ENCODE measurements at places on chromosomes 11 and 22.

DNA sequence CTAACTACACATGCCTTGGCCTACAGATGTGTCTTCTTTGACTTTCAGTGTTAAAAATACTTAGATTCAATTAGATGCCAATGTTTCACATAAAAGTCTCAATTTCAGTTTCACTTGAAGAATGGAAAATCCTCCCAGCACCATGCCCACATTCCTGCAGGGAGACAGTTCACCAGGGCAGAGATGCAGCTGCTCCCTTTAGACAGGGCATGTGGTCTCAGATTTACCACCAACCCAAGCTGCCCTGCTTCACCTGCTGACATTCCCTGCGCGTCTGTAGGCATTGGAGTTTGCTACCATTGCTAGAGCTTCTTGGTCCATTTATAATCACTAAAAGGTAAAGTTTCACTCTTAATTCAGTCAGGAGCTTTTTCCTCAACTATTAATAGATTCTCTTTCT, 113.9 kb downstream of the ARFGAP2 start:
- no peak for DNase-seq

DNA sequence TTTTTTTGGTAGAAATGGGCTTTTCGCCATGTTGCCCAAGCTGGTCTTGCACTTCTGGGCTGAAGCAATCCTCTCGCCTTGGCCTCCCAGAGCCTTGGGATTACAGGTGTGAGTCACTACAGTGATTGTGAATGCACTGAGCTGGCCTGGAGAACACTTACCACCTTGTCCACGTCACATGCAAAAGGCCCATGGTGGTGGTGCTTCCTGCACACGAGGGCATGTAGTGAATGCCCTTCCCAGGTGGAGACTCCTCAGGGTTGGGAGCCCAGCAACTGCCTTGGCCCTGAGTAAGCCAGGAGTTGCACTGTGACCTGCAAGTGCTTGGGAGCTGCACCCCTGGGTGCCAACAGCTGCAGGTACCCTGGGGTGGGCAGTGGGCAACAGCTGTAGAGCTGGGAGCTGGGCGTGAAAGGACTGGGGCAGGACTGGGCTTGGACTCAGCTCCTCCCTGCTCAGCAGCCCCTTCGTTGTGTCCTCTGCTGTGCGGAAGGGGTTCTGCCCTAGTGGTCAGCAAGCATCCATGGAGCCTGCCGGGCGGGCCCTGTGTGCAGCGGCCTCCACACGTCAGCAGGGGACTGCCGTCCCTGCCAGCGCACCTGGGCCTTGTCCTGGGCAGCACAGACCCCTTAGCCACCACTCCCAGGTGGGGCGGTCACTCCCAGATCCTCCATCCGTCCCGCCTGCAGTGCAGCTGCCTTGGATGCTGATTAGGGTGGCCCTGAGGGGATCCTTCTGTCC, 9.3 kb upstream of the ADORA2A start:
- DNase-seq, result no peak

- DNase-seq, result peak; percentile 23
These were observed 42.2 kb upstream of the CYP2D6 start for GRCh38 chr22:42172773-42173172.

DNA sequence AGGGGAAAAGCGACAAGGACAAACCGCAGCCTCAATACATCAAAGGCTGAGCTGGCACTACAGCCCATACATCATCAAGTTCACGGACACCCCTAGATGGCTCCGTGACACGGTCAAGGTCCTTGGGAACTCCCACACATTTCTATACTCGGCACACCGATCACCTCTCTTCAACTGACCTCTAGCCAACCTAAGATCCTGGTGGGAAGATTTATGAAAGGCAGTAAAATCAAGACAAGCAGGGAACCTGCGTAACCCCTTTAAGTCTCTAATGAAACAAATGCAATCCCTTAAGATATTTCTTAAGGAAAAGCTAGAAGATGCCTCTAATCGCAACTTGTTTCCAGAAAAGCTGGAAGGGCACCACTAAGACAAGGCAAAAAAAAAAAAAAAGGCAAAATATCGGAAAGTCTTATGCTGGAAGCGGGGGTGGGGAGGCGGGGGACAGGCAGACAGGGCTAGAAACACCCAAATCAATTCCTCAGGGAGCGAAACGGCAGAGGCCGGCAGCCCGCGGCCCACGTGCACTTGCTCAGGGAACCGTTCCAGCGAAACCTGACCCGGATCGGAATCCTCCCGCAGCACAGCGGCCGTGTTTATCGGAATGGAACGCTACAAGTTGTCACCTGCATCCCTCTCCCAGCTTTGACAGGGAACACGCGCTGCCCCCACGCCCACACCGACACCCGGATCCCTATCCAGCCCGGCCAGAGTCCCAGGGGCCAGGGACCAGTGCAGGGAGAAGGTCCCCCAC, 1.4 kb downstream of the ARHGAP20 start:
- DNase-seq, result no peak

GRCh38 chr11:120239713-120240640, at the start of gene POU2F3:
Gene POU2F3 (plus strand): TSS chr11:120240140. CDS start chr11:120240344, 204 bp downstream.
- no peak for DNase-seq

GRCh38 chr22:40030758-40031095, 36.0 kb downstream of the FAM83F start:
- DNase-seq, result no peak

DNA sequence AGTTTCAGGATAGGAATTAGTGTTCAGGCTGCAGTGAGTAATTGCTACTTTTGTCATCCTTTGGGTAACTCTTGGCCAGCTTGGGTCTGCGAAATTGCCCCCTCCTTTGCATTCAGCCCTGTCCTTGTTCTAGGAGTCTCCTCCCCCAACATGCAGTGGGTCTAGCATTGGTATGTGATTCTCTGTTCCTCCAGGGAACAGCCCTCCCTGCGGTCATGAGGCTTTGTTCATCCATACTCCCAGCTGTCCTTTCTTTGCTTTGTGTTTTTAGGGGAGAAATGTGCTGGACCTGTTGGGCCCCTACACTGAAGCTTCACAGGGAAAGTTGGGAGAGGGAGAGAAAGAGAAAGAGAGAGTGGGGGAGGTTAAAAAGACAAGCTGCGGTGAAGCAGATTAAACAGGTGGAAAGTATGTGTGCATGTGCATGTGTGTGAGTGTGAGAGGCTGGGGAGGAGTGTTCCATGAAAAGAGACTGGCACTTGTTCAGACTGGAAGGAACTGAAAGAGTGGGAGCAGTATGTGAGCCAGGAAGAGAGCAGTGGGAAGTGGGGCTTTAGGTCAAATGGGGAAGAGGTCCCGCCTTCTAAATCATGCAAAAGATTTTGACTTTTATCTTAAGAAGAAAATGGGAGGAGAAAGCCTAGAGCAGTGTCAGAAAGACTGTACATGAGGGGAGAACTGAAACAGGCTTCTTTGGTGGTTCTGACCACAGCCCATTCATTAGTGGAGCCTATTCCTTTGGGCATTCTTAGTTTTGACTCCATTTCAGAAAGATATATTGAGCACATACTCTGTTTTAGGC, 17.9 kb upstream of the SESN3 start:
- no peak for DNase-seq

DNA sequence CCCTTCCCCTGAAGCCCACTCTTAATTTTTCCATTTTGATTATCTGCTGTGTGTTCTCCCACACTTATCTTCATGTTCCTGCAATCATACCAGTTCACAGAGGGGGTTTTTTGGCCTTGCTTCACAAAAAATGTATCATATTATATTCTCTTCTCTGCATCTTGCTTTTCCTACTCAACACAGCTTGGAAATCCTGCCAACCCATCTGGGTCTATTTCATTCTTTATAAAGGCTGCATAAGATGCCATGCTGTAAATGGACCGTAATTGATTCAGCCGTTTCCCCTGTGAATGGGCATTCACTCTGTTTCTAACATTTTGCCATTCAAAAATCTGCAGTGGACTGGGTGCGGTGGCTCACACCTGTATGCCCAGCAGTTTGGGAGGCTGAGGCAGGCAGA, 30.5 kb downstream of the CD6 start:
- DNase-seq, result no peak

- no peak for DNase-seq
These were observed 1.5 kb downstream of the SLC7A4 start for GRCh38 chr22:21030621-21031544.

- no peak for DNase-seq
These were observed 75.6 kb downstream of the TP53I11 start for GRCh38 chr11:44875037-44875436.

DNA sequence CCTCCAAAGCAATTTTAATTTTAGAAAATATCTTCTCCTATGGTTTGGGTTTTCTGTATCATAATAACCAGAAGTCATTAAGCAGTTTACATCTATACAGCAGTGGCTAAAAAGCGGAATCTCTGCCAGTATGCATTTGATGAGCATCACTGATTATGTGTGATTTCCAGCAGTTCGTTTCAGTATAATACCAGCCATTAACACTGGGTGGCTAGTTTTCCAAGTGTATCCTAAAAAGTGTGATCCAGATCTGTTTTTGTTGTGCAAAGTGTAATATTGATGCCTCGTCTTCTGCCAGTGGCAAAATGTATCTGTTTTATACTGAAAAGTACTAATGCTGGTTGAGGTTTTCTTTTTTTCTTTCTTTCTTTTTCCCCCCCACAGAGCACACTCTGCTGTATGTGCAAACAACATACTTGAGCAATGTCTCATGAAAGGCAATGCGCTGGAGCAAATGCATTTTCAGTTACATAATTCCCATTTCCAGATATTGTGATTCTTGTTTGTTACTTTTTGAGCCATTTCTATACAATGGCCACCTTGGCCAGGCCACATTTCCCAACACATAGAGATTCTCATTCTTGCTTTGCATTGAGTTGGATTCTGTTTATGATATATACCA, 64.2 kb downstream of the SLC36A4 start:
- DNase-seq, result peak; percentile 23

DNA sequence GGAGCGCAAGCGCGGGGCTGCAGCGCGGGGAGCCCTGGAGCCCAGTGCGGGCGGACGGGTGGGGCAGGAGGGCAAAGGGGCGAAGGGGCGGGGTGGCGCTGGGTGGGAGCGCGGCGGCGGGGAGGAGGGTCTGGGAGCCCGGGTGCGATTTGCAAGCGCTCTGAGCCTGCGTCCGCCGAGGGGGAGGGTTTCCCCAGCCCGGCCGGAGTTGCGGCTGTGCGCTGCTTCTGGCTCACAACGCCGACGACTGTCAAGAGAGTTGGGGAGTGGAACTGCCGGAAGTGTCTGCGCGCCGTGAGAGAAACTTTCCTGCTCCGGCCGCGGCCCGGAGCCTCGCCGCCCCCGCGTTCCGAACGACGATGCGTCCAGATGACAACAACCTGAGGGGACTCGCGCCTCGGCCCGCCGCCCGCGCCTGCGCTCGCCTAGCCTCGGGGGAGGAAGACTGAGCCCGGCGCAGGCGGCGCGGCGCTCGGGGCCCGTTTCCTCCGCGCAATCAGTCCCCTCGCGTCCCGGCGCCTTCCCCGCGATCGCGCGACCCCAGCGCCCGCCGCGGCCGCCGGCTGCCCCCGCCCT, at the start of gene ARHGAP42:
Gene ARHGAP42 (plus strand): TSS at position 235 of the 576 bp plus-strand sequence. CDS start 391 bp downstream, outside the sequence.
- DNase-seq, result no peak

DNA sequence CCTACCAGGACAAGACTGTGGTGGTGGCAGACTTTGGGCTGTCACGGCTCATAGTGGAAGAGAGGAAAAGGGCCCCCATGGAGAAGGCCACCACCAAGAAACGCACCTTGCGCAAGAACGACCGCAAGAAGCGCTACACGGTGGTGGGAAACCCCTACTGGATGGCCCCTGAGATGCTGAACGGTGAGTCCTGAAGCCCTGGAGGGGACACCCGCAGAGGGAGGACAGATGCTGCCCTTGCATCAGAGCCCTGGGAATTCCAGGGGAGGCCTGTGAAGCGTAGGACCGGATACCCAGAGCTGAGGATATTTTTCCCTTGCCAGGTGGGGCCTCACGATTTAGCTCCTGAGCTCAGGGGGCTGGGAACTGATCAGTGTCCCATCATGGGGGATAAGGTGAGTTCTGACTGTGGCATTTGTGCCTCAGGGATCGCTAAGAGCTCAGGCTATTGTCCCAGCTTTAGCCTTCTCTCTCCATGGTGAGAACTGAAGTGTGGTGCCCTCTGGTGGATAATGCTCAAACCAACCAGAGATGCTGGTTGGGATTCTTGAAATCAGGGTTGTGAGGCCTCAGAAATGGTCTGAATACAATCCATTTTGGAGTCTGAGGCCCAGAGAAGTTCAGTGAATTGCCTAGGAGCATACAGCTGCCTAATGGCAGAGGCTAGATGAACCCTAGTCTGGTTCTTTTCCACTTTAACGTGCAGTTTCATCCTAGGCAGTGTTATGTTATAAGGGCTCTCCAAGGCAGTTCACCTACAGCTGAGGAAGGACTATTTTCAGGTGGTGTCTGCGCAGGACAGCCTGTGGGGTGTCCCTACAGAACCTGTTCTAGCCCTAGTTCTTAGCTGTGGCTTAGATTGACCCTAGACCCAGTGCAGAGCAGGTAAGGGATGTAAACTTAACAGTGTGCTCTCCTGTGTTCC, 19.5 kb downstream of the PIK3IP1 start:
- DNase-seq, result no peak

- DNase-seq, result no peak
These were observed 1.0 kb downstream of the KIAA1671 start for GRCh38 chr22:24953384-24954113.

GRCh38 chr11:117238221-117238620, 5.8 kb downstream of the RNF214 start:
- no peak for DNase-seq

DNA sequence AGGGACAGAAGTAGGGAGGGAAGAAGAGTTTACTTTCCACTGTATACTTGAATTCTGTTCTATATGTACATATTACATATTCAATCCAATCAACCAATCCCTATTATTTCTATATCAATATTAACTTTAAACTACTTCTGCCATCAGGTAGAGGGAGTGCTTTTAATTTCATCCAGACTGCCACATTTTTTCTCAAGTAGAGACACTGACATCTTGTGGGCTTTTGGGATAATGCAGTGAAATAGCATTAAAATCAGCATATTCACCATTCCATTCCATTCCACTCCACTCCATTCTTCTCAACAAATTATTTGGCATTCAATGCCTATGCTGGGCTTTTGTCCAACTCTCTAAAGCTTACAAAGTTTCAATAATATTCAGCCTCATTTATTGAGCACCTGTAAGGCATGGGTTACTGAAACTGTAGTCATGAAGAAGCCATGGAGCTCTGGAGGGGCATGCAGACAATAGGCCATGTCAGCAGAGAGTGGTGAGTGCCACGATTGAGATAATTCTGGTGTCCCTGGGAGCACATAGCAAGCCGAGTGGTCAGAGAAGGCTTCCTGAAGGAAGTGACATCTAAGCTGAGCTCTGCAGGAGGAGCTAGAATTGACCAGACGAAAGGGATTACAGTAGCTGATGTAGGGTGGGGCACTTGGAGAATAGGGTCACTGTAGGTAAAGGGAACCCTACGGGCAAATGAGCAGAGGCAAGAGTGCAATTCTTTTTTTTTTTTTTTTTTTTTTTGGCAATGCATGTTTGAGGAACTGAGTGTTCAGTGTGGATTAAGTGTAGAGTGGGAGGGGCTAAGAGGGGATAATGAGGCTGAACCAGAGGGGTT, 12.8 kb upstream of the CLPB start:
- DNase-seq, result no peak
